ENCODE measurements at places on chromosomes 16 and 17. TPM values are rescaled to one million over a fixed set of nuclear protein-coding genes. Genes with fewer than 3 reads are reported as not detected.

Gene GRIN2A
- 0.18 TPM for polyA plus RNA-seq

Gene KRT20
- not detected for polyA plus RNA-seq

DNA sequence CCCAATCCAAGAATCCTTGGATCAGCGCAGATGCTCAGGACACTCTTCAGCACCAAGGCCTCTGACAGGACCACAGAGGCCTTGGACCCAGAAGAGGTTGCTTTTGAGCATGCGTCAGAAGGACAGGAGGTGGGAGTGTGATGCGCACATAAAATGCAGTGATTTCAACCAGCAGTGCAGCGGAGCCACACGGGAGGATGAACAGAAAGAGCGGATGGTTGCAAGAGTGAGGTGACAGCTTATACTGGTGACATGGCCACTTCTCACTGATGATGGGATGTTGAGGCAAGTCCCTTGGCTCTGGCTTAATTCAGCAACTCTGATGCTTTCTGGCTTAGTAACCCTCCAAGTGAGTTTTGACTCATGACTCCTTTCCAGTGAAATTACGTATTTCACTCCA, 25.2 kb upstream of the ERN1 start:
- H3K27ac ChIP-seq, result no peak overlapping the region
- no peaks in the 10 kb centered on the region for H3K27me3 ChIP-seq
- H3K4me1 ChIP-seq, result 0 out of 2 replicates have a peak, but pooled peaks cover 2% of the 10 kb centered on the region
- no peak overlapping the region for H3K4me3 ChIP-seq
- H3K36me3 ChIP-seq, result no peaks in the 10 kb centered on the region

DNA sequence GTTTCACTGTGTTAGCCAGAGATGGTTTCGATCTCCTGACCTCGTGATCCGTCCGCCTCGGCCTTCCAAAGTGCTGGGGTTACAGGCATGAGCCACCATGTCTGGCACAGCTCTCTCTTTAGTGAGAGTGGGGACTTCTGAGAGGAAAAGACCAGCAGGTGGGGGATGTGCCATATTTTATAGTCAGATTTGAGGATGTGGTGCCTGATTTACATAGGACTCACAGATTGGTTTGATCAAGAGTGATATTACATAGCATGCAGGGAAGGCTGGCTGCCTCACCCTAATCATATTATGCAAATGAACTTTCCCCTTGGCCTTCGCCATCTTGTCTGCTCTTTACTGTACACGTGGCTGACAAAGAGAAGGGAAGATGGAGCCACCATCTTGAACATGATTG, 28.1 kb upstream of the MAPK3 start:
- H3K27me3 ChIP-seq, result no peaks in the 10 kb centered on the region
- no peak overlapping the region for H3K27ac ChIP-seq
- no peak for DNase-seq

DNA sequence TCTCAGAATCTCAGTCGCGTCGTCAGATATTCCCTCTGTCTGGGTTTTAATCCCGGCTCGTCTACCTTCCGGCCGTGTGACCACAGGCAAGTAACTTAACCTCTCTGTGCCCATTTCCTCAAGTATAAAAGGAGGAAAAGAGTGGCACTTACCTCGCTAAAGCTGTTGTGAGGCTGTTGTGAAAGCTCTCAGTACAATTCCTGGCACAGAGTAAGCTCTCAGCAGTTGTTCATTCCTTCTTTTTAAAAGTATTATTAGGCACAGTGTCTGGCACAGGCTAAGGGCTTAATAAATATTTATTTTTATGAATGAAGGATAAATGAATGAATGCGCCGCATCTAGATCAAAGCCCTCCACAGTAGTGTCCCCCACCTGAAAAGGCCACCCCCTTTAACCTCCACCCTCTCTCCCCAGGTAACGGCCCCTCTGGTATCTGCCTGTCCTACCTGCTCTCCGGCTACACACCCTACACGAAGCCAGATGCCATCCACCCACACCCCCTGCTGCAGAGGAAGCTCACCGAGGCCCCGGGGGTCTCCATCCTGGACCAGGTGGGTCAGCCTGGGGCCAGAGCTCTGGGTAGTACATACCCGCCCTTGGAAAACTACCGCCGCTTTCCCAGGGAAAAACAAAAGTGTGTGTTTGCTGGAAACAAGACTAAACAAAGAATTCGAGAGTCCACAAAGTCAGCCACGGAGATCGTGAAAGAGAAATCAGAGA, 6.0 kb downstream of the OSGIN1 start:
- H3K4me1 ChIP-seq, result no peaks in the 10 kb centered on the region
- H3K36me3 ChIP-seq, result no peaks in the 10 kb centered on the region
- no peak overlapping the region for H3K4me3 ChIP-seq
- no peak for DNase-seq

All from H1 (cell line).